ENCODE measurements at places on chromosomes 7 and 10.

DNA sequence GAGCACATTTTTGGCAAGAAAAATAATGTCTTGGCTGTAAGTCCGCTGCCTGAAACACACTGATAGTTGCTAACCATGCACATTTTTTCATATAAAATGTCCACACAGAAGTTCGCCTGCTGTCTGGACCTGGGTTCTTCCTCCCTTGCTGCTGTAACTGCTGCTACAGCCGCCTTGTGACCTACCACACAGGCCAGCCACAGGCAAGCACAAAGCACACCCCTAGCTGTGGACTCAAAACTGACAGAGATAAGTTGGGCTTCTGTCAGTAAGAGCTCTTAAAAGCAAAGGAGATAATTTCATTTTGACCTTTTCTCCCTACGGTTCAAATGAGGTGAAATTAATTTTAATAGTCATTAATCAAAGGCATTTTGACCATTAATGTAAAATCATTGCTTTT lies 354.7 kb downstream of the OTUD1 start:
- peak; percentile 19 for DNase-seq

DNA sequence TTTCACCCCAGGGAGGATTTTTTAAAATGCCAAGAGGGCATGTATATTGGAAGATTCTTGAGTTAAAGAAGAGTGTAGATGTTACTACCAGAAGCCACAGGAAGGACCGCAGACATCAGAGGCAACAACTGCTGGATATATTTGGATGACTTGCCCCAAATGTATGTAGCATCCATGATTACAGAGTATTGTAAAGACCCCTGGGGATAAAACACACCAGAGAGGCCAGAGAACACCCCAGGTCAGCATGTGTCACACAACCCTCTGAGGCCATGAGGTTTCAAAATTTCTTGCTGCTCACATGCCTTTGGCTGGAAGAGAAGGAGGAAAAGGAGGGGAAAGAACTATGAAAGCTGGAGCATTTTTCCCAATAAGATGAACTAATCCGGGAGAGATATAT lies 108.0 kb upstream of the LSM8 start:
- no peak for DNase-seq

DNA sequence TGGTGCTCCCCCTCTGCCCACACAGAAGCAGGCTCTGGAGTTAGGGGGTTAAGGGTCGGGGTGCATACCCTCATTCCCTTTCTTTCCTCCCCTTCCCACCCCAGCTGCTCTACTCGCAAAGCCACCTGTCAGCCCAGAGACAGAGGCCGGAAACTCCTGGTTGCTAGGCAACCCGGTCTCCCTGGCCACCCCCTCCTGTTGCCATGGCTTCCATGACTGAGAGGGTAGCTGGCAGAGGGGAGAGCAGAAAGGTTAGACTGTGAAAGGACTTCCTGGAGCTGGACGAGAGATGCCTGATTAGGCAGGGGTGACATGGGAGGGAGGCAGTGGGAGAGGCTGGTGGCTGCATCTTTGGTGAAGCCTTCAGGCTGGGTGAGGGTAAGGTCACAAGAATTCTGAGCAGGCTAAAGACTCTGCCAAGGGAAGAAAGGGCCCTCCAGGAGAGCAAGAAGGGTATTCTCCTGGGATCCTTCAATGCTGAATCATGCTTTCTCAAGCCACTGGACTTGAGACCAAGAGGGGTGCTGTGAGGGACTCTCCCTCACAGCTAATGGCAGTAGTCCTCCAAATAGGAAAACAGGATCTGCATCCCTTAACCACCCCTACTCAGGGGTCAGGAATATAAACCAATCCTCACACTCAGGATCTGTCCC lies 5.4 kb downstream of the PSD start:
- DNase-seq = peak; percentile 34

DNA sequence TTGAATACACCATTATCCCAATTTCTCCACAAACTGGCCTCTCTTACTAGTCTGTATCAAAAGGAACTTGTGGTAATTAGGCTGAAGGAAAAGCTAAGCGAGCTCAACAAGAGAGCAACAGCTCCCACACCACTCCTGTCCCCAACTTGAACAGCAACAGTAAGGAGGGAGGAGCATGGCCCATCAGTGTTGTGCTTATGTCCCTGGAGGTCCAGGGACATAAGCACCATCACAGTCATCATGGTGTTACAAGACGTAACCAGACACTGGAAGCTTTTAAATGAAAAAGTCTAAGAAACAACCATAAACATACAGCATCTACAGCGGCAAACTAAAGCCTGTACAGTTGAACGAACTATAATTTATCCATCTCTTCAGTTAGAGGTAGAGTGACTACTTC lies 989 bp downstream of the ERLIN1 start:
- DNase-seq = peak; percentile 68

GRCh38 chr10:93854975-93855374 lies 38.8 kb upstream of the SLC35G1 start:
- no peak for DNase-seq

- DNase-seq = no peak
Observed at GRCh38 chr7:139382439-139382838, 22.7 kb downstream of the LUC7L2 start.

DNA sequence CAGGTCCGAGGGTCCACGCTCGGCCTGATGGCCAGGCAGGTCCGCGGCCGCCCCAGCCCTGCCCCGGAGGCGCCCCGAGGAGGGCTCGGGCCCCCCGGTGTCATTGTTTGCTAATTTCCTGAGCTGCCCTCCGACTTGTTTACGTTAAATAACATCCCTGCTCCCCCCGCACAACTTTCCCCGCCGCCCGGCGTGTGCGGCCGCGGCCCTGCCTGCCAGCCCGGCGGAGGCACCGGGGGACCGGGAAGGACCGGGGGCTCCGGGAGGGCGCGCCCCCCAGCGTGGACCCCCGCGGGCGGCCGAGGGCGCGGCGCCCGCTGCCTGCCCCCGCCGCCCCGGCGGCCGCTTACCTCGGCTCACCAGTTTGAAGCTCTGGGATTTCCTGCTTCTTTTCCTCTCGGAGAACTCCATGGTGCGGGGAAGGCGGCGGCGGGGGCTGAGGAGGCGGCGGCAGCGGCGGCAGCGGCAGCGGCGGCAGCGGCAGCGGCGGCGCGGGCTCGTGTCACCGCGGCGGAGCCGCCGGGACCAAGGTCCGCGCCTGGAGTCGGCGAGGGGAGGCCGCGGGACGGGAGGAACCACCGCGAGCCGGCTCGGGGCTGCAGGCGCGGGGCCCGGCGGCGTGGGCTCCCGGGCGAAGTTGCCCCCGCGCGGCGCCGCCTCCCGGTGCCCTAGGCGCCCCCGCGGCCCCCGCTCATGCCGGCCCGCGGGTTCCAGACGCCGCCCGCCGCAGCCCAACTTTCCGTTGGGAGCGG lies 515 bp downstream of the BEND7 start:
- no peak for DNase-seq

- no peak for DNase-seq
Observed at GRCh38 chr10:128494665-128495064, 368.4 kb upstream of the MKI67 start.

GRCh38 chr7:128174386-128174785 lies 66.7 kb upstream of the LEP start:
- no peak for DNase-seq

GRCh38 chr10:12513003-12513365 lies 163.6 kb downstream of the CAMK1D start:
- no peak for DNase-seq

- DNase-seq = no peak
Observed at GRCh38 chr10:11775412-11775811, 33.2 kb downstream of the ECHDC3 start.

- no peak for DNase-seq
Observed at GRCh38 chr7:94049615-94050014, 45.5 kb upstream of the BET1 start.

- DNase-seq = no peak
Observed at GRCh38 chr7:6346581-6346980, 74.2 kb upstream of the CYTH3 start.

DNA sequence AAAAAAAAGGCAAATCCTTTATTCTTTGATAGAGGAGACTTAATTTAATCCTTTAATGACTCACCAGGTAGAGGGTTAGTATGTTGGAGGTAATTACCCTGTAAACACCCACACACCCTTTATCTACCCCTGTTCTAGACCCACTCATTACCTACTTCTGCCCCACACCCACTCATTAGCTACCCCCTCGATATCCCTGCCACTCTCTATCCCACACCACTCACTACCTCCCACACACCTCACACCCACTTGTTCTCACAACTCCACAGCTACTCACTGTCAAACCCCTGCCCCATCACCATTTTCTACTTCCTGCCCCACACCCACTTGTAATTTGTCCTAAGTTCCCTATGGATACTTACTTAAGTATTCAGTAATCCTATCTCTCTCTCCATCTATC lies 49.7 kb downstream of the SEC61G start:
- no peak for DNase-seq

DNA sequence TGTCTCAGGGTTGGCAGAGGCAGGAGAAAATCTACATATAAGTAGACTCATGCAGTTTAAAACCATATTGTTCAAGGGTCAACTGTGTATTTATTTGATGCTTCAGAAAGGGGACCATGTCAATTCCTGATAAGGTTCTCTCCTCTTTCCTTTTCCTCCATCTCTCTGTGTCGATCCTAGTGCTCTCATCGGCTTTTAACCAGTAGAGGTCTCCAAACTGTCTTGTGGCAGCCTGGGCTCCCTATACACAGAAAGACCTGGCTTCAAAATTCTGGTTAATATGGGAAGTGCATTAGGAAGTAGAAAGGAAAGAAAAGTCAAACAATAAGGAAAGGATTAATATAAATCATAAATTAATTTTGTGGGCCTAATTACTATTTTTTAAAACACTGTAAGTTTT lies 304.4 kb upstream of the C7orf33 start:
- peak; percentile 1 for DNase-seq

- DNase-seq = no peak
Observed at GRCh38 chr7:106515321-106515720, 145.6 kb downstream of the CCDC71L start.

GRCh38 chr10:87177-88080 lies 38.3 kb upstream of the TUBB8 start:
- peak; percentile 50 for DNase-seq

- no peak for DNase-seq
Observed at GRCh38 chr7:156823435-156823834, 69.5 kb downstream of the LMBR1 start.

GRCh38 chr10:59310324-59310914 lies 51.9 kb downstream of the FAM13C start:
- DNase-seq = no peak

GRCh38 chr10:117442944-117443685 lies 67.9 kb upstream of the PDZD8 start:
- DNase-seq = peak; percentile 47

GRCh38 chr10:17644485-17644943 lies 563 bp downstream of the STAM start:
- peak; percentile 70 for DNase-seq

DNA sequence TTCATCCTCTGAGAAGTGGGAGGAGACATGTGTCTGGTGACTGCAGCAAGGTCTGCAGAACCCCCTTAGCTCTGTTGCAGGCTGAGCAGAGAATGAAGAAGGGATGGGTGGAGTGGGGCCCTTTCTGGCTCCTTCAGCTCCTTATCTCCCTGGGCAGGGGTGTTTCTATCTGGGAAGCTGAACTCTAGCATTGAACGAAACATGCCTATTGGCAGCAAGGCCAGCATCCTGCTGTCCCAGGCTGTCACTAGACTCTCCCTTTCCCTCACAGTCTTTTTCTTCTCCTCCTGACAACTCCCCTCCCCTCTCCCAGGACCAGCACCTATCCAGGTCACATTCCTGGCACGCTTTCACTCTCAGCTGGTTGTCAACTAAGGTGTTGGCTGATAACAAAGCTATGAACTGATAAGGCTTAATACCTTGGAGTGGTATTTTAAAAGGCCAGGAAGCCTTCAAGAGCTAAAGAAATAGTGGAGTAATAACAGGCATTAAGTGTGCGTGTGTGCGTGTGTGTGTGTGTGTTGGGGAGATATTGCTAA lies 128.8 kb upstream of the FZD8 start:
- no peak for DNase-seq

GRCh38 chr10:98158576-98158975 lies 24.1 kb downstream of the R3HCC1L start:
- DNase-seq = peak; percentile 17

GRCh38 chr10:4885162-4885561 lies 59.2 kb downstream of the AKR1E2 start:
- DNase-seq = no peak

DNA sequence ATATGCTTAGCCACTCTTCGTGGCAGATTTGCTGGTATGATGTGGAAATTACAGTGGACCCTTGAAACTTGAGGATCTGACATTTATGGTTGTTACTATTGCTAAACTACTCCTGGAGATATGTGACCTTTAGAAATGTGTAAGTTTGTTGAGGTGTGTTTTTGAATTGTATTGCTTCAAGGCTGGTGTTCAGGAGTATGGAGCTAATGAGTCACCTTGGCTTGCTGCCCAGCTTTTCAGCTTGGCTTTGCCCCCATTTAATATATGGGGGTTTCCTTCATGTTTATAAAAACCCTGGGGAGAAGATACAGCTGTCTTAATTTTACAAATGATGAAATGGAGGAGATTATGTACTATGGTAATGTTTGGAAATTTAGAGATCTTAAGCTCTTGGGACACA lies 11.6 kb downstream of the HBP1 start:
- DNase-seq = peak; percentile 4

DNA sequence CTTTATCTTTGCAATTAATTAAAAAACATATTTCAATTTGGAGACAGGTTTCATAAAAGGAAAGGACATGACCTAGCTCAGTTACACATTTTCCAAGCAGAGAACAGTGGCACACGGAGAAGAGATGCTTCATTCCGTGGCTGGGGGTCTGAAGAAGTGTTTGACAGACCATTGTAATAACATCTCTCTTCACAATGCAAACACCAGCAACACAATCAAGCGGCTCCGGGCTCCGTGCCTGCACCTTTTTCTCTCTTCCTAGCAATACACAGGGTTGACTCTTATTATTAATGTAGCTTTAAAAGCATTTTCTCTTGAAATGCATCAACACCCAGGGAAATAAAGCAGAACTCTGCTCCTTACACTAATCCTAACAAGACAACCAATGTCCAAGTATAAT lies 261.0 kb upstream of the AOAH start:
- no peak for DNase-seq

GRCh38 chr7:151038951-151039849 lies 9.1 kb upstream of the ASIC3 start:
- peak; percentile 95 for DNase-seq

DNA sequence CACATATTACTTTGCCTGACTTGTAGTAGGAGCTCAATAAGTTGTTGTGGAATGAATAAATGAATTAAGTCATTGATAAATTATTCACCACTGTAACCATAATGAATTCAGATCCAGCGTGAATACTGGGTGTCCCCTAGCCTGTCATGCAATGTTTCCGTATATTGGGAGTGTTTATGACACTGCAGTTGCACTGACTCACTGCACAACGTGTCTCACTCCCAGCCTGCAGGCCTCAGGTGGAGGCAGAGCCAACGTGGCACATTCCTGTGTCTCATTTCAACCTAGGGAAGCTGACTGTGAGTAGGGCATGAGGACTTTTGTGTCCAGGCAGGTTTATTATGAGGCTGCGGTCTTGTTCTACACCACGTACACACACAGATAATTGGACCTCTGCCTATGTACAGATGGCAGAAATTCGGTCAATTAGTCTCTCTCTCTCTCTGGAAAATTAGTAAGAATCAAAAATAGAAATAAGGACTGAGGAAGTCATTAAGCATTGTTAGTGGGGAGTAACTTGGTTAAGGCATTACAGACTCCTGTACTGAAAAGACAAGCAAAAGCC lies 299.1 kb upstream of the IGFBP3 start:
- no peak for DNase-seq

- DNase-seq = no peak
Observed at GRCh38 chr7:140697447-140698143, 1.1 kb downstream of the NDUFB2 start.

Measured in OCI-M1 (cell line).